ENCODE measurements at places on chromosomes 1 and 21.

DNA sequence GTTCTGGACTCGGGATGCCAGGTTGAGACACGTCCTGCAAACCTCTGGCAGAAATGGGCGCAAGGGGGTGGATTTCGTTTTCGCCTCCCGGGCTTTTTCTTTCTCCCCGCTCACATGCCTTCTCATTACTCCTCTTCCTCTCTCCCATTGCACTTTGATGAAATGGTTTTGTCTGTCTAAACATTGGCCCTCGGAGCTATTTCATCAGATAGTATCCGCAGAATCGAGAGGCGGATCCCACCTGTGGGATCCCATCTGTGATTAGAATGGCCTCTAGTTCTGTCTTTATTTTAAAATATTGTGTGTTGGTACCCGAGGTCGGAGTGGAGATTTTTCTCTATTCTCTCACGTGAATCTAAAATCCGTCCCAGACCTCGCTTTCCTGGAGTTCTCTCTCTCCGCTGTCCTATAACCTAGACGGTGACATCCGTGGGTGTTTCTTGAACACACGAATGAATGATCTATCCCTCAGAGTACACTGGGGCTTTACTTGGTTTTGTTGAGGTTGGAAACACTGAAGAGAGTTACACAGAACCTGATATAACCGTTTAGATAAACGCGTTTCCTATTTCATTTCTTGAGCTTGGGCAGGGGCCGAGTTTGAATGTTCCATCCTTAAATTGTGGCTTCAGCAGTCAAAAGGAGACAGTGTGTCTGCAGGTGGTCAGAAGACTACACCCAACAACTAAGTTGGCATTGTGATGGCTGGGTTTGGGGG is 2.0 kb downstream of the EDARADD start:
- no peak for DNase-seq

DNA sequence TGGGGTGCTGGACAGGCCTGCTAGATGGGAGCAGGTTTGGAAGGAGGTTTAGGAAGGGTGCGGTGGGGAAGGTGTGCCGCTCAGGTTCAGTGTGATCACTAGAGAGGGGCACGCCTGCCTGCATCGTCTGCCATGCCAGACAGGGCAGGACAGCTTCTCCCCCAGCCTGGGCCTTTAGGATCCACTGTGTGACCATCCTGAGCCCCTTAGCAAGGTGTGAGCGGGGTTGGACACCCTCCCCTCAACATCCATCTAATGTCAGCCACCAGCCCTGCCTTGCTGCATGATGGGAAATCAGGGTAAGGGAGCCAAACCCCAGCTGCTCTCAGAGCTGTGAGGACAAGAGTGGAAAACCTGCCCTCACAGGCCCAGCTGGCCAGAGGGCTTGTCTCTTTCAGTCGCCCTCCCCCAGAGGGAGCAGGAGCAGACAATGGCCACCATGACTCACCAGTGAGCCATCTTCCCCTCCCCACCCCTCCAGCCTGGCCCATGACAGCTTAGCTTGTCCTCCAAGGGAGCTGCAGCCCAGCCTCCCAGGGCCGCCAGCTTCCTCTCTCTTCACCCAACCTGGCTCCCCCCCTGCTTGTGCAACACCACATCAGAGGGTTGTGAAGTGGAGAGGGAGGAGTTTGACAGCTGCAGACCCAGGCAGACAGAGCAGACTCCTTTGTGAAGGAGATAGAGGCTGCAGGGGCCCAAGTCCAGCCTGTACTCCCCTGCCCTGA is 37.0 kb downstream of the NUAK2 start:
- peak; percentile 59 for DNase-seq

- no peak for DNase-seq
Observed at GRCh38 chr1:231596337-231596791, 30.2 kb upstream of the DISC1 start.

- peak; percentile 59 for DNase-seq
Observed at GRCh38 chr1:182080955-182081582, 19.6 kb upstream of the ZNF648 start.

GRCh38 chr1:118039170-118039569 is 109.6 kb downstream of the WDR3 start:
- DNase-seq = peak; percentile 5

Measured in hematopoietic multipotent progenitor cell treated with erythropoietin and hydrocortisone succinate and interleukin-3 and kit ligand, for 8 days (in vitro differentiated cells).